Natural killer cell treated with Interleukin-12 subunit alpha and Interleukin-12 subunit beta and Interleukin-15 and Interleukin-18, amount 100 ng/mL, for 72 hours (primary cell): ENCODE measurements at places on chromosomes 7 and 10.

GRCh38 chr7:94414481-94414880 lies 19.8 kb downstream of the COL1A2 start:
- no peak for DNase-seq

- DNase-seq: no peak
Observed at GRCh38 chr10:74925291-74925690, 98.9 kb downstream of the KAT6B start.

DNA sequence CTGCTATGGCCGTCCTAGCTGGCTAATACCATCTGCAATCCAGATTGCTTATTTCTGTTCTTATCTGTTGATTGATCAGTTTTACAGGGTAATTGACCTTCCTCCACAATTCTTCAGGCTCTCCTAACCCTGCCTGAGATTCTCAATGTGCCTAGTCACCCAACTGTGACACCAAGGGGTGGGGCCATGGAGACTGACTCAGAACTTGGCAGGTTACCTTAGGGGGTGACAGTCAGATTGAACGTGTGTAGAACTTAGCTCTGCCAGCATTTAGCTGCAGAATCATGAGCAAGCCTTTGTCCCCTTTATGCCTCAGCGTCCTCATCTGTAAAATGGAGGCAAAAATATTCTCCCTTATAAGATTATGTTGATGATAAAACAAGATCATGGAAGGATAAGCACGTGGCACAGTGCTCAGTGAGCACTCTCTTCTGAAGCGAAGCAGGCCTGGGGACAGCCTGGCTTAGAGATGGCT lies 19.1 kb upstream of the LEP start:
- no peak for DNase-seq

DNA sequence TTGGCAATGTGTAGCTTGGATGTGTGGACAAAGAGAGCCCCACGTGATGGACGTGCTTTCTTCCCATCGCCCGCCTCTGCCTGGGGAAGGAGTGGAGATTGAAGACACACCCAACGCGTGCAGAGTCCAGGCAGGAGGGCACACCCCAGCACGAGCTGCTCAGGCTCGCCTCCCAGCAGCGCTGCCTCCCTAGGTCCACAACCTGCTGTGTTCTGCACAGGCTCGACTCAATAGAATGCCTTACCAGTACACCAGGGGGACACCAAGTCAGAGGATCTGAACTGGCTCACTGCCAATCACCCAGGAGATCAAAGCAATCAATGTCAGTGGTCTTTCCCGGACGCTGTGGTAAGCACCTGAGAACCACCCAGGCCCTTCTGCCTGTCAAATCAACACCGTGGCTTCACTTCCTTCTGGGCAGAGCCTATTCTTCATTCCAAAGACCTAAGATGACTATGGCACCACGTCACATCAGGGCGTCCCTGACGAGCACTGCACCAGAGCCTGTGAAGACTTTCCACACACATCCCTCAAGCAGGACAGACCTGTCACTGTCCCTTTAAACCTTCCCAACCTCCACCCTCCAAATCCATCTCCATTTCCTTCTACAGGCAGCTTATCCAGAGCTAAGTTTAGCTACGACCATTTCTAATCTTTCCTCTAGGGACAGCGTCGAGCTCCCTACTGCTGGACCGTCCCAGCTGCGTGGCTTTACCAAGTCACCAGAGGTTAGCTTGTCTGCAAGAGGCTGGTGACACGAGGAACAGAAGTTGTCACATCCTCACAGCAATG lies 72.3 kb downstream of the AMZ1 start:
- no peak for DNase-seq

DNA sequence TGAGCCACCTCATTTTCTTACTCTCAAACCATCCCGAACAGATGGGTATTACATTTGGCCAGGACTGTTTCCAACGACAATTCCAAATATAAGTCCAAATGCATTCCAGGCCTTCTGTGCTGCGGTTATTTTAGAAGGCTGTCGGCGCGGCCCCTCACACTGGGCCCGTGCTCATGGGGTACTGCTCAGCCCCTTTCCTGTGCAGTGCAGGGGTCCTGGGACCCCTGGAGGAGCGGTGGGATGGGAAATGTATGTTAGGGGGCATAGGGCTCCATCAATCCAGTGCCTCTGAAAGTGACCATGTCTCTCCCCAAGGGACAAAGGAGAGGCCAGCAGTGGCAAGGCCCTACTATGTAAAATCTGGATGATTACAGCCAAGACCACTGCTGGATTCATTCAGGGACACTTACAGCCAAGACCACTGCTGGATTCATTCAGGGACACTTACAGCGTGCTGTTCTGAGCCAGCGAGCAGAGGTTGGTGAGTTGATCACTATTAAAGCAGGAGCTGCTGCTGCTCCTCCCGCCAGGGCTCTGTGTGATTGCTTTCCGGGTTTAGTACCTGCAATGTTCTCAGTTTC lies 66.3 kb downstream of the CHST15 start:
- DNase-seq: no peak

DNA sequence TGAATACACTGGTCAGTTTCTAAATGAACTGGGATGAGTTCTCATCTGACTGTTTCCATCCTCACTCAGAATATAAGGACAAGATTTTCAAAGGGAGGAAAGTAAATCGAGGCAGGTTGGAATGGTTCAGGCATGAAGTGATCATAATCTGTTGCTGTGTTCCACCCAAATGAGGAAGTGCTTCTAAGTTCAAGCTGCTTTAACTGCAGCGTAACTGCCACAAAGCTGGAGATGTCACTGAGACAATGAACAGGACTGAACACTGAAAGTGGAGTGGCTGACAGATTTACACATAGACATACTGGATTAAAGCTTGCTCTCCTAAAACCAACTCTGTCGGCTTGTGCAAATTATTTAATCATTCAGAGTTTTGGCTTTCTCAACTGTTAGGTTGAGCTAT lies 66.6 kb downstream of the GPR37 start:
- DNase-seq: no peak

DNA sequence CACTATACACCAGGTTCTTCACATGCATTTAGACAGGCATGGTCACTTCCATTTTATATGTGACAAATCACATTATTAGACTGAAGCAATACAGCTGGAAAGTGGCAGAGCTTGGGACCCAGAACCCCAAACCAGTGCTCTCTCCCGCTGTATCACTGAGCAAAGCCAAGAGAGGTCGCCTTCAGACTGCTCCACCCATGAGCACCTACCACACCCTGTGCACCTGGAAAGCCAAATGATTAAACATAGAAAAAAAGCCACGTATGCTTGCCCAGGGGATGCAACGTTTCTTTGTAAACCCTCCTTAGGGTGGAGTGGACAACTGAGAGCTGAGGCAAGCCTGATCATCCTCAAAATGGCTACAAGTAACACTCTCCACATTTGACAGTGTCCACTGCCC lies 72.5 kb downstream of the CCDC6 start:
- no peak for DNase-seq

GRCh38 chr7:157006205-157006747 lies 4.2 kb downstream of the MNX1 start:
- DNase-seq: no peak

GRCh38 chr10:31749981-31750840 lies 178.4 kb downstream of the ARHGAP12 start:
- DNase-seq: peak; percentile 45

DNA sequence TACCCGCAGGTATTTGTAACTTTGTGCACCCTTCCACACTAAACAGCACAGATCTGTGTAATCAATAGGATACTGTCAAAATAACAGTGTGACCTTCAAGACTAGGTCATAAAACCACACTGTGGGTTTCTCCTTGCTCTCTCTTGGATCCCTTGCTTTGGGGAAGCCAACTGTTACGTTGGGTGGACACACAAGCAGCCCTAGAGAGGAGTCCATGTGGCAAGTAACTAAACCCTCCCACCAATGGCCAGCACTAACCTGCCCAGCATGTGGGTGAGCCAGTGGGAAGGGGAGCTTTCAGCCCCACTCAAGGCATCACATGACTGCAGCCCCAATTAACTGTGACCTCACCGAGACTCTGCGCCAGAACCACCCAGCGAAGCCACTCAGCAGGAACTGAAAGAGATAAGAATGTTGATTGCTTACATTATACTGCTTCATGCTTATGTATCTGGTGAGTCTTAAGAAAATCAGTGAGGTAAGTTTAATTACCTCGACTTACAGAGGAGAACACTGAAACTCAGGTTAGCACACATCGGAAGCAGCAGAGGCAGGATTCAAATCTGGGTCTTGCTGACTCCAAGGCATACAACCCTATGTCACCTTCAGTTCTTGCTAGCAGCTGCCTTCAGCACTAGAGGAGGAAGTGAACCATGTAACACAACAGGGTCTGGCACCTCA lies 9.4 kb upstream of the ZC3HAV1 start:
- no peak for DNase-seq

- DNase-seq: no peak
Observed at GRCh38 chr7:86833360-86833759, 189.7 kb downstream of the GRM3 start.

- no peak for DNase-seq
Observed at GRCh38 chr10:126500185-126500584, 111.9 kb upstream of the ADAM12 start.

GRCh38 chr10:89494575-89494974 lies 40.8 kb downstream of the SLC16A12 start:
- DNase-seq: no peak

- no peak for DNase-seq
Observed at GRCh38 chr10:15760681-15761080, 41.0 kb upstream of the ITGA8 start.

DNA sequence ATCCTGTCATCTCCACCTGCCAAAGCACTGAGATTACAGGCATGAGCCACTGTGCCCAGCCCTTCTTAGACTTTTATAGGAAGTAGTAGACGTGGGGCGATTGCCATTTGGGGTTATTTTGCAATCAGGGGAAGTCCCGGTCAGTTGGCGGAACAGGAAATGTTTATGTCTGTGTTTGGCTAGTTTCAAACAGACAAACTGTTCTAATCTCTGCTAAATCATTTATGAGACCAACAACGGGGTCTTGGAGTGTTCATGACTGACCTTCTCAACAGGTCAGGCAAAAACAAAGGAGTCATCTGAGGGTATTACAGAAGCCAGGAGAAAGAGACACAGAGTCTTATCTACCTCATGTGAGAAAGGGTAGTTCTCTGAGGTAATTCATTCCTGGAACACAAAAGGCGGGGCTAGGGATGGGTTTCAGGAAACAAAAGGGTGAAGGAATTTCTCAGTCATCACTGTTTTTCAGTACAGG lies 6.6 kb upstream of the TPK1 start:
- DNase-seq: peak; percentile 85

DNA sequence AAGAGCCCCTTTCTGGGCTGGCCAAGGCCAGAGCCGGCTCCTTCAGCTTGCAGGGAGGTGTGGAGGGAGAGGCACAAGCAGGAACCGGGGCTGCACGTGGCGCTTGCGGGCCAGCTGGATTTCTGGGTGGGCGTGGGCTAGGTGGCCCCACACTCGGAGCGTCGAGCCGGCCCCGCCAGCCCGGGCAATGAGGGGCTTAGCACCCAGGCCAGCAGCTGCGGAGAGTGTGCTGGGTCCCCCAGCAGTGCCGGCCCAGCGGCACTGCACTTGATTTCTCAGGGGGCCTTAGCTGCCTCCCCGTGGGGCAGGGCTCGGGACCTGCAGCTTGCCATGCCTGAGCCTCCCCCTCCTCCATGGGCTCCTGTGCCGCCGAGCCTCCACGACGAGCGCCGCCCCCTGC lies 48.1 kb downstream of the SH2D4B start:
- DNase-seq: no peak
